HepG2 (cell line): ENCODE measurements at places on chromosomes 3 and 15. TPM values are rescaled to one million over a fixed set of nuclear protein-coding genes. Genes with fewer than 3 reads are reported as not detected.

- DNase-seq = no peak
These were observed 81.9 kb downstream of the FMN1 start for GRCh38 chr15:33112541-33113105.

GRCh38 chr3:98901119-98901391 lies 440 bp downstream of the DCBLD2 start:
- DNase-seq = peak; percentile 32

DNA sequence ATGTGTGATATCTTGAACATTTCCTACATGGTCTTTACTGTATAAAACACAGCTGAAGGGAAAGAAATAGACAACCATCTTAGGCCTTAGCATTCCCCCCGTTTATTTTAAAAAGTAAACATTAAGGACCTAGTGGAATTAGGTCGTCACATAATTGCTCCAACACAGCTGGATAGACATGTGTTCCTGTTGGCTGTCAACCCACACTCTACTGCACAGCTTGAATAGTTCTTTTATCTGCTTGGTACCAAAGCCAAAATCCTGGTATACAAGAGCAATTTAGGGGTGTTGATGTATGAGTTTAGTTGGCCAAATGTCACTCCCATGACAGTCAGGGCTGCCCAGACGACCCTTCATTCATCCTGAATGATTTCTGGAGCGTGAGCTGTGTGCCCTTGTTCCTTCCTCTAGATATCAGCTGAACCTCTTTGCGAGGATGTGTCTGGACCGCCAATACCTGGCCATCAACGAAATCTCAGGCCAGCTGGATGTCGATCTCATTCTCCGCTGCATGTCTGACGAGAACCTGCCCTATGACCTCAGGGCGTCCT lies 179.7 kb downstream of the ITPR1 start:
- DNase-seq = no peak

GRCh38 chr15:31197497-31198414 lies 96.2 kb upstream of the TRPM1 start:
- peak; percentile 33 for DNase-seq

SATB1 gene
- 0.03 and 0.14 TPM in 2 replicates for polyA plus RNA-seq

DNA sequence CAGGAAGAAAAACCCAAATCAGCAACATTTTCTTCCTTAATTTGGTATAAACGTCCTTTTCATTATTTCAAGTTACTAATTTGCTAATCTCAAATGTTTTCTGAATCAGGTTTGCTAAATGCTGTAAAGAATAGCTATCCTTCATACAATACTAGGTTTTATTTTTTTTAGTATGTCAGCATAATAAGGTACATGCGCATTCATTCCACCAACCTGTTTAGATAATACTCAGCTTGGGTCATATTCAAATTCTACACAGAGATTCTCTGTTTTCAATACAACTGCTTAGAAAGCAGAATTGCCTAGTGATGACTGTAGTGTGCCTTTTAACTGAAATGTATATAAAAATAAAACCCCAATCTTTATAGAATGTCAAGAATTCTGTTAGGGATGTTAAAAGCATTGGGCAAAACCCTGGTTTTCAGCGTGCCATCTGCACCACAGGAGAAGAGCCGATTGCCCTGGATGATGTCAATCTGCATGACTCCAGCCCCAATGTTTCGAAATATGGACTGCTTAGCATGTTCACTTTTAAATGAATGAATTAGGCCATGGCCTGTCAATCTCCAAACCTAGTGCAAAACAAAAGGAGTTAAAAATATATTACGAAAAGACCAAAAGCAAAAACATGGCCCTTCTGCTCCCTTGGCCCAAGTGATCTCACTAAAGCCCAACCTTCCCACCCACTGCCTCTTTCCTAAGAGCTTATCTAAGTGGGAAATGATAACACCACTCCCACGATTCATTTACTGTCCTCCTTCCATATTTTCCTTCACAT lies 107.4 kb downstream of the GLDN start:
- no peak for DNase-seq

GRCh38 chr3:61060411-61060861 lies 190.8 kb downstream of the FHIT start:
- peak; percentile 44 for DNase-seq

ANO10 gene
- polyA plus RNA-seq = 9.9 and 10.4 TPM in 2 replicates

DNA sequence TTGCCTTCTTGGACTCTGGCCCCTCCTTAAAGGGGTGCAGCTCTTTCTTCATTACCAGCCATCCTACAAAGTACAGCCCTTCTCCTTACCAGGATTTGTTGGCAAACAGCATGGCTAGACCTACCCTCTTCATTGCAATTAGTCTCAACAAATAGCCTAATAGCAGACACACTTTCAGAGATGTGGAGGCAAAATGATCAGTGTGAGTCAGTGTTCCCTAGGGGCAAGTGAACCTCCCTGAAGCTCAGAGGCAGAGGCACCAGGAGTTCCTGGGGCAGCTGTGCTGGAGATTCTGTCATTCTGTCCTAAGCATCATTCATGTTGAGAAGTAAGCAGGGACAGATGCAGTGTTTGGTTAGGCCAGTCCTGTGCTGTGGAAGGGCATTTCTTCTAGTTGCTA lies 14.6 kb upstream of the MECOM start:
- no peak for DNase-seq

CEP19 gene
- 0.43 and 0.48 TPM in 2 replicates for polyA plus RNA-seq

DNA sequence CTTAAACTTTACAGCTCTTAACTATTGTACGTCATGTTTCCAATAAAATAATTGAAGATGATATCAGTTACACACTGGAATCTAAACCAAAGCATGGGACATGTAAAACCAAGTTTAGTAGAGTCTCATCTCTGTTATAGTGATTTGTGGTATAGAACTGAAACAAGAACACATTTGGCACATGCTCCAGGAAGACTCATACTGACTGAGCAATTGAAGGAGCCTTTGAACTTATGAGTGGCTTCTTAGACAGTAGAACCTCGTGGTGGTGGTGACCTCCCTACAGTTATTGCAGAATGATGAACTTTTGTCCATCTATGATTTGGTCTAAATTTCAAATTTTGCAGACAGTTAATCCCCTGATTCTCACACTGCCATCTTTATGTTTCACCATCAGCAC lies 729.7 kb downstream of the ROBO1 start:
- DNase-seq = no peak

GRCh38 chr15:58302832-58303231 lies 129.0 kb upstream of the LIPC start:
- no peak for DNase-seq

DNA sequence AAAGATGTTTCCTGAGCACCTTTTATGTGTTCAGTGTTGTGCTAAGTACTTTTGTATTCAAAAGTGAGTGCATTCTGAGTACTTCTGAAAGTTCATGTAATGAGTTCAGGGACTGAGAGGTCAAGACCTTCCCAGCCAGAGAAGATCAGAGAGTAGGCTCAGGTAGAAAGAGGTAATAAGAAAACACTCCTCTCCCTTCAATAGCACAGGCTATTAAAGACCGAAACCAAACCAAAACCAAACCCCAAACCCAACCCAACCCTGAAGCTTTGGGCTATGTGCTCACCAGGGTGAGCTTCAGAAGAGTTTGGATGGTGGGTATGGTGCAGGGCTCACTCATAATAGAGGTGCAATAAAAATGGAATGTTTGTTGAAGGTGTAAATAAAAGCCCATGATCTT lies 76.7 kb upstream of the FAM3D start:
- DNase-seq = no peak

- DNase-seq = no peak
These were observed 23.4 kb downstream of the SMAD6 start for GRCh38 chr15:66725464-66725785.

DNA sequence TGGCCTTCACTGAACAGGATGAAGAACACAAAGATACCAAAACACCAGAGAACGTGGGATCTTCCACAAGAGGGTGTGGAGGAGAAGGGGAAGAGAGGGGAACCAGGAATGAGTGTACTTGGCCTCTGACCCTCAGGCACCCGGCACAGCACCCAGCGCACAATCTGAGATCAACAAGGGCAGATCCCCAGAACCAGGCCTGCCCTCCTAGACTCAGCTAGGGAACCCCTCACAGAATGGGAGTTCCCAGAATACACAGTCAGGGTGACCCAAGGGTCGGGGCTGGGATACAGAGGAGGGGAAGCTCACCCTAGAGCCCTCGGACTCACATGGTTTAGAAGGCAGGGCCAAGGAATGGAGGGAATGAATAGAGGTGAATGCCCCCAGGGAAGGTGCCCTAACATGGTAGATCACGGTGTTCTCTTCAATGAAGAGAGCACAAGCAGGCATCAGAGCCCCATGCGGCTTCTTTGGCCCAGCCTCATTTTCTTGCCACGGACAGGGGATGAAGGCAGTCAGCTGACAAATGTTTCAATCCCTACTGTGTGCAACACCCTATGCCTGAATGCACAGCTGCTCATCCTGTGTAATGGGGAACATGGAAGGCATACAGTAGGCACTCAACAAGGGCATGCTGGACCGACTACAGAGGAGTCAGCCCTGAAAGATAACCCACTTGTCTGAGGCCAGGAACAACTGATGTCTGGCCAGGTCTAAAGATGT lies 13.1 kb downstream of the BMF start:
- no peak for DNase-seq

DNA sequence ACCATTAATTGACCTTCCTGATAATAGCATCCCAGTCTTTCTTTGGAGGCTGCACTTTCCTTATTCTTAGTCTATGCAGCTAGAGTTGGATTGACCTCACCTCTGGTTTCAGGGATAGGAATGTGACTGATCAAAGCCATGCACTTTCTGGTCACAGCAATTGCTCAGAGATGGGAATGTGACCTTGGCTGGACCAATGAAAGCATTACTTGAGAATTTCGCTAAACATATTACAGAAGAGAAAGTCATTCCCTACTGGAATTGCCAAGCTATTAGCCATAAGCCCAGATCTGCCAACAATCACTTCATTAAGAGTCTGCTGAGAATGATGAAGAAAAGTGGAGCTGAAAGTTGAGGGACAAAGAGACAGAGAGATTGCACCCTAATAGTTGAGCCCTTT lies 32.7 kb downstream of the RTP1 start:
- no peak for DNase-seq

DNA sequence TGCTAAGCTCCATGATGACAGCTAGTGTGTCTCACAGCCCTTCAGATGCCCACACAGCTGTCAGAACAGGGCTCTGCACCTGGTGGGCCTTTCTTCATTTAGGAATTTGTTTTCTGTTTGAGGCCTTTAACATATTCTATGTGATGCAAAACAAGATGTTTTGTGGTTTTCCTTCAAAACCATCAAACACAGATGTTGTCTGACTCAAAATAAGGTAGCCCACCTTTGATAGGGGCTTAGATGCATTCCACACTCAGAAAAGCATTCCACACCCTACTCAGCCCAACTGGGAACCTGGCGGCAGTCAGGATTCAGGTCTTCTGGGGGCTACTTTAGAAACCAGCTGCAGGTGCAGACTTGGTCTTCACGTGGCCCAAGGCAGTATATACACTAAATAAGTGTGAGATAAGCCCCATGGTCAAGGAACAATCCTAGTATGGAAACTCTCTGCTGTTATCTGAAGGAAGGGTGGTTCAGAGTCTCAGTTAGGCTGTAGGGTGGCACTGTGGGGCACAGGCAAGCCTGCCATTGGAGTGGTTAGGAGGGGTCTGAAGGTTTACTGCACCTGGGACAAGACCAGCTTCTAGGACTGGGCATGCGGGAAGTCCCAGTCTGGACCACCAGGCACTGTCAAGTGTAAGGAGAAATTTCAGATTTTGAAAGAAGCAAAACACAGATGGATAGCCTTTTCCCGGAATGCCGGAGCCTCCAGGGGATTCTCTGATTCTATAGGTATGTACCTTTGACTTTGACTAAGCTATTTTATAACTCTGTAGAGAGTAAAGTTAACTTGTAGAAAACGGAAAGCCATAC lies 20.1 kb downstream of the LRRC2 start:
- DNase-seq = no peak

- no peak for DNase-seq
These were observed 690.3 kb downstream of the NTRK3 start for GRCh38 chr15:87566236-87566635.

LRRC31 gene
- not detected in 2 replicates for polyA plus RNA-seq

GRCh38 chr3:165502707-165503106 lies 306.5 kb upstream of the SLITRK3 start:
- DNase-seq = no peak

P2RY1 gene
- not detected in 2 replicates for polyA plus RNA-seq

GRCh38 chr3:138125548-138126221 lies 6.5 kb downstream of the A4GNT start:
- DNase-seq = no peak

- DNase-seq = no peak
These were observed 104.4 kb downstream of the RBMS3 start for GRCh38 chr3:29385046-29385830.

GRCh38 chr3:83968356-83968755 lies 990.4 kb upstream of the CADM2 start:
- no peak for DNase-seq

- peak; percentile 25 for DNase-seq
These were observed 70.1 kb upstream of the GUCA1C start for GRCh38 chr3:109023656-109024254.

- no peak for DNase-seq
These were observed 157.7 kb upstream of the BCL6 start for GRCh38 chr3:187902936-187903335.
